ENCODE measurements at places on chromosomes 12 and 14. TPM values are rescaled to one million over a fixed set of nuclear protein-coding genes. Genes with fewer than 3 reads are reported as not detected.

AQP6 gene
- total RNA-seq = not detected

HAL gene
- total RNA-seq = not detected

MIPOL1 gene
- total RNA-seq = 3.2 TPM

HNRNPA1 gene
- total RNA-seq = 603 TPM

HSP90AA1 gene
- total RNA-seq = 360 TPM

TEX22 gene
- not detected for total RNA-seq

RTL1 gene
- not detected for total RNA-seq

KRT75 gene
- not detected for total RNA-seq

ADCY4 gene
- total RNA-seq = 1.8 TPM

ACSS3 gene
- 4.2 TPM for total RNA-seq

All from cardiac atrium fibroblast (primary cell).